ENCODE measurements at places on chromosomes 3 and 15.

DNA sequence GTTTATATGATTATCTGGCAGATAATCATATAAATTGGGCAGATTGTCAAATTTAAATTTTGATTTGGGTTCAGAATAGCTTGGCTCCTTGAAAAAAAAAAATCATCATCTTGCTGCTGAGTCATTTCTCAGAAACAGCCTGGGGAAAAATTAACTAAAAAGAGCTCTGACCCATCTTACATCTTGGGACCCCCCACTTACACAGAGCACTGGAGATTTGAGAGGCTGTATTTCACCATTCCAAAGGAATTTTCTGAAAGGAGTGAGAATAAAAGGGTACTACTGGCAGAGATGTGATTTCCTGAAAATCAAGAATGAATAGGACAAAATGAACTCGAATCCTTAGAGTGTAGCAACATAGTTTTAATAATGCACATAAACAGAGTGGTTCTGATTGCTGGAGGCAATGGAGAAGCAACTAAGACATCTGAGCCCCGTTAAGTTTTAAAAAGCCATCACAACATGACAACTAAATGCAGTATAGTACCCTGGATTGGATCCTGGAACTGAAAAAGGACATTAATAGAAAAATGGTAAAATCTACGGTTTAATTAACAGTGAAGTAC lies 97.5 kb downstream of the RFTN1 start:
- H3K27ac ChIP-seq, result peak overlapping the region; percentile 62
- no peaks in the 10 kb centered on the region for H3K27me3 ChIP-seq
- DNase-seq, result no peak
- H3K36me3 ChIP-seq, result peaks cover 88% of the 10 kb centered on the region
- H3K4me1 ChIP-seq, result peaks cover 96% of the 10 kb centered on the region

- peaks cover 18% of the 10 kb centered on the region for H3K27me3 ChIP-seq
- no peaks in the 10 kb centered on the region for H3K4me1 ChIP-seq
- DNase-seq, result no peak
- no peaks in the 10 kb centered on the region for H3K36me3 ChIP-seq
- H3K27ac ChIP-seq, result no peak overlapping the region
Observed at GRCh38 chr15:82699726-82700125, 9.9 kb downstream of the AP3B2 start.

GRCh38 chr15:90412356-90413194 lies 24.5 kb downstream of the IQGAP1 start:
- peaks cover 40% of the 10 kb centered on the region for H3K36me3 ChIP-seq
- peak overlapping the region; percentile 42 for H3K27ac ChIP-seq
- H3K27me3 ChIP-seq, result no peaks in the 10 kb centered on the region
- DNase-seq, result peak; percentile 19

DNA sequence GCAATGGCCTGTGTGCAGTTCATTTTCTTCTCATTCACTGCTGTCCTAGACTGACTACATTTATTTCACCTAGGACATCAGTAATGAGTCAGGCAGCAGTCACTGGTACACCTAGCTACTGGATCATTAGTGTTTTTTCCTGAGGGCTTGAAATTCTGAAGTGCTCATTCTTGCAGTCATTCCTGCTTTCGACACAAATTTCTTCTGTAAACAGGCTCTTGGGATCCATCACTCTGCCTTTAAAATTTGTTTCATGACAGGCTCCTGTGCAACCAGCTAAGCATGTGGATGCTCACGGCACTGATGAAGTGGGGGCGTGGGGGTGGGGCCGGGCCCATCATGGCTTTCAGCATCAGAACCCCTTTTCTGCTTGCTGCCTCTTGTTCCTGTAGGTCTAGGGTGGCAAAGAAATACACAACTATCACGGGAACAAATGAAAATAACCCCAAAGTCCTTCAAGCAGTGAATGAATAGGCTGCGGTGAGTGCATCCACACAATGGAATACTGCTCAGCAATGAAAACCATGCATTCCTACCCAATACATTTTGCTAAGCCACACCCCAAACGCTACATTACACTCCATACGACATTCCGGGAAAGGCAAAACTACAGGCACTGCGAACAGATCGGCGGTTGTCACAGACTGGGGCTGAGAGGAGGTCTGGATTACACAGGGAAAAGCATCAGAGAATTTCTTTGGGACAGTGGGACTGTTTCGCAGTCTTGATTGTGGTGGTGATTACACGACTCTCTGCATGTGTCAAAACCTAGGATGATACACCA lies 9.3 kb upstream of the MELTF start:
- peaks cover 27% of the 10 kb centered on the region for H3K4me1 ChIP-seq
- peaks cover 20% of the 10 kb centered on the region for H3K27me3 ChIP-seq
- H3K27ac ChIP-seq, result no peak overlapping the region
- H3K4me3 ChIP-seq, result no peak overlapping the region
- DNase-seq, result no peak

GRCh38 chr15:34332553-34333120 lies 4.9 kb downstream of the SLC12A6 start:
- peaks cover 28% of the 10 kb centered on the region for H3K36me3 ChIP-seq
- peak overlapping the region; percentile 0 for H3K4me3 ChIP-seq
- H3K27me3 ChIP-seq, result no peaks in the 10 kb centered on the region
- DNase-seq, result no peak

DNA sequence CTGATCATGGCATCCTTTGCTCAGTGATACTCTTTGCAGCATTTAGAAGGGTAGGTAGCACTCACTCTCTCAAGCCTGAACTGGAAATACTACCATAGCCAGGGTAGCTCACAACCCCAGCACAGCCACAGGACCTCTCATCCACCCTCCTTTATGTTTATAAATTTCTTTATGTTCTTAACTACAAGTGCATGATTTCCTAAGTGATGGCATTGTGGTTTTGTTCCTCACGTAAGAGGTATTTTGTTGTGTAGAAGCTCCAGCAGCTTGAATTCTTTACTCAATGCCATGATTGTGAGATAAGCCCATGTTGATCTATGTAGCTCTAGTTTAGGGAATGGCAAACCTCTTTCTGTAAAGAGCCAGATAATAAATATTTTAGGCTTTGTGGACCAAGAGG lies 7.9 kb upstream of the RTP3 start:
- H3K27ac ChIP-seq, result no peak overlapping the region
- no peaks in the 10 kb centered on the region for H3K36me3 ChIP-seq
- no peak overlapping the region for H3K4me3 ChIP-seq
- peaks cover 5% of the 10 kb centered on the region for H3K27me3 ChIP-seq
- peaks cover 18% of the 10 kb centered on the region for H3K4me1 ChIP-seq

- H3K36me3 ChIP-seq, result no peaks in the 10 kb centered on the region
- no peak for DNase-seq
- H3K4me1 ChIP-seq, result peaks cover 4% of the 10 kb centered on the region
- H3K27me3 ChIP-seq, result no peaks in the 10 kb centered on the region
- H3K27ac ChIP-seq, result no peak overlapping the region
Observed at GRCh38 chr15:34065941-34066340, 26.9 kb upstream of the AVEN start.

DNA sequence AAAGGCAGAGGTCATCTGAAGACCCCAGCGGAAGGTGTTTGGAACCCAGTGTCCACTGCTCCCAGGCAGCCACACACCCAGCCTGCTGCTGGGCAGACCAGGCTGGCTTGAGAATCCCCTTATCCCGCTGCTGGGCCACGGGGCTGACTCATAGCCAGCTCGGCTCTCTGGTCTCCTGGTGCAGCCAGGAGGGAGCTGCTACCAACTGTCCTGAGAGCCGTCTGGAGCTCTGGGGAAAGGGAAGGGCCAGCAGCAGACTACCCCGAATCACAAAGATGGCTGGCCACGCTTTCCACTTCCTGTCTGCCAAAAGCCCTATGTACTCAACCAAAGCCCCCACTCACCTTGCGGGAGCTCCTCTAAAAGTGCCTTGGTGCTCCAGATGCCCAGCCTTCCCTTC lies 38.3 kb downstream of the WHAMM start:
- no peak overlapping the region for H3K4me3 ChIP-seq
- peak overlapping the region; percentile 68 for H3K27ac ChIP-seq
- no peaks in the 10 kb centered on the region for H3K27me3 ChIP-seq
- DNase-seq, result no peak
- peaks cover 63% of the 10 kb centered on the region for H3K4me1 ChIP-seq

GRCh38 chr3:58325525-58325992 lies 7.1 kb upstream of the PXK start:
- no peaks in the 10 kb centered on the region for H3K27me3 ChIP-seq
- H3K27ac ChIP-seq, result peak overlapping the region; percentile 93
- peaks cover 76% of the 10 kb centered on the region for H3K4me1 ChIP-seq
- H3K36me3 ChIP-seq, result peaks cover 9% of the 10 kb centered on the region

DNA sequence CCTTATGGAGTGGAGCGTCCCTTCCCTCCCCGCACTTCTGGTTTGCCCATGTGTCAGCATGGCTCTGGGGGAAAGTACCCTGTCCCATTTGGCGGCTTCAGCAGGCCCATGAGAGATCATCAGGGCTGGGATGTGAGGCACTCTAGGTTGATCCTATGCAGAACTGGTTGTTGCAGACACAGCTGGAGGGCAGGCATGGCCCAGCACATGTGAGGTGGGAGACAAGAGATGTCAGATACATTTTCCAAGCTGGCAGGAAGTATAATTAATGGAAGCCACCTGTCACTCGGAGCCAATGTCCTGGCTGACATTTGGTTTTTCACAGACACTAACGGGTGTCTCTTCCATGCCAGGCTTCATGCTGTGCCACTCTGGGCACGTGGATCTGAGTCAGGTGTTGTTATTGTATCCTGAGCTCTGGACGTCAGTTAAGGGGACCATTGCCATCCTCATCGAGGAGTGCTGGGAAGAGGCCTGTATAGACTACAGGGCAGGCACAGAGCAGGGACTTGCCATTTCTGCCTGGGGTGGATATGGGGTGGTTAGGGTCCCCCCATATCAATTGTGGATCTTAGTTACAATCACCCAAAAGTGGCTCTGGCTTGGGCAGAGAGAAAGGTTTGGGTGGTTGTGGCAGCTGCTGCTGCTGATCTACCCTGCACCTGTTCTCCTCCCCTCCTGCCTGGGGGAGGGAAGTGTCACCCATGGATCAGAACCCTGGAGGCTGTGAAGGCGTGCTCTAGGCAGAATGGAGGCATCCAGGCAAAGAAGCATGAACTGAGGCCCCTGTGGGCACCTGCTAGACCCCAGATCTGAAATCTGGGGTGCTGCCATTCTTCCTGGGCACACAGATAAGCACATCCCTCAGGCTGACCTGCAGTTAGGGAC lies 140.7 kb downstream of the FBLN2 start:
- no peak overlapping the region for H3K27ac ChIP-seq
- H3K27me3 ChIP-seq, result peaks cover 19% of the 10 kb centered on the region
- DNase-seq, result no peak
- H3K4me1 ChIP-seq, result no peaks in the 10 kb centered on the region
- H3K4me3 ChIP-seq, result no peak overlapping the region
- H3K36me3 ChIP-seq, result no peaks in the 10 kb centered on the region

- H3K4me3 ChIP-seq, result no peak overlapping the region
- no peaks in the 10 kb centered on the region for H3K36me3 ChIP-seq
- DNase-seq, result no peak
- H3K4me1 ChIP-seq, result peaks cover 17% of the 10 kb centered on the region
- H3K27ac ChIP-seq, result no peak overlapping the region
Observed at GRCh38 chr15:58525991-58526421, 94.2 kb downstream of the LIPC start.

GRCh38 chr3:59310736-59311135 lies 260.9 kb upstream of the CFAP20DC start:
- H3K27me3 ChIP-seq, result no peaks in the 10 kb centered on the region
- H3K4me3 ChIP-seq, result no peak overlapping the region
- H3K36me3 ChIP-seq, result no peaks in the 10 kb centered on the region

DNA sequence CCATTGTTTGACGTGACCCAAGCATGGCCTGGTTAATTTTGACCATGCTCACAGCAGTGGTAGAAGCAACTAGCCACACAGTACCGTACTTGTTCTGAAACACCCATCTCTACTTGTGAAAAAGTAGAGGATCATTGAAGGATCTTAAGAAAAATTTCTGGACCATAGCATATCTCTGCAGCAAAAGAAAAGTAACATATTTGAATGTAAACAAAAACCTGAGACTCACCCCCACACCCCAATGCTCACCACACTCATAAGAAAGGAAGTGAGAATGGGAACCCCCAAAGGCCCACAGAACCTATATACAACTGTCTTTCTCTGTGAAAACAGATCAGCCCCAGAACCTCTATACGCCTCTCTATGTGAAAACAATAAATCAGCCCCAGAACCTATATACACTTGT lies 33.8 kb upstream of the TFRC start:
- H3K4me3 ChIP-seq, result no peak overlapping the region
- H3K27me3 ChIP-seq, result no peaks in the 10 kb centered on the region
- no peak overlapping the region for H3K27ac ChIP-seq
- H3K36me3 ChIP-seq, result no peaks in the 10 kb centered on the region
- H3K4me1 ChIP-seq, result peaks cover 28% of the 10 kb centered on the region

DNA sequence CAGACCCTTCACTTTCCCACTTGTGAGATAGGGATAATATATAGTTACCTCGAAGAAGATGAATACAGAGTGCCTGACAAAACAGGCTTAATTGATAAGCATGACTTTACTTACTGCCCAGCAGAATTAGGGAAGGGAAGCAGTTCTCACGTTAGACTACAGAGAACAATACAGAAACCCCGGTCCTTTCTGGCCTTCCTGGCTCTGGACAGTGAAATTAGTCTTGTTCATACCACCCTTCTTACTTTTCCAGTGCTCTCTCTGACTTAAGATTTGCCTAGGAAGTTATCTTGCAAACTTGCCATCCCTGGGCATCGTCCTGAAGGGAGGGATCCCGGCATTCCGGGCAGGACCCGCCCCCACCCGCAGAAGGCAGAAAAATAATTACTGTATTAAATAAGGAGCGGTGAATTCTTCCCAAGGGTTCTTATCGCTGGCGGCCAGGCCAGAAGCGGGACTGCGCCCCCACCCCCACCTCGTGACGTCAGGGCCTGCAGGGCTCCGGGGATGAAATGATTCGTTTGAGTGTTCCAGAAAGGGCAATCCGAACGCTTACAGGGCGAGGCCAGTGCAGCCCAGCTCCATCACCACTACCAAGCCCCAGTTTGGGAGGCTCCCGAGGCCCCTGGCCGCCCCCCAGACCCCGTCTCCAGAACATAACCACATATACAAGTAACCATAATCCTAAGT lies 8.4 kb downstream of the SOX2 start:
- DNase-seq, result no peak
- H3K36me3 ChIP-seq, result no peaks in the 10 kb centered on the region
- H3K27ac ChIP-seq, result no peak overlapping the region
- peaks cover 2% of the 10 kb centered on the region for H3K4me1 ChIP-seq

DNA sequence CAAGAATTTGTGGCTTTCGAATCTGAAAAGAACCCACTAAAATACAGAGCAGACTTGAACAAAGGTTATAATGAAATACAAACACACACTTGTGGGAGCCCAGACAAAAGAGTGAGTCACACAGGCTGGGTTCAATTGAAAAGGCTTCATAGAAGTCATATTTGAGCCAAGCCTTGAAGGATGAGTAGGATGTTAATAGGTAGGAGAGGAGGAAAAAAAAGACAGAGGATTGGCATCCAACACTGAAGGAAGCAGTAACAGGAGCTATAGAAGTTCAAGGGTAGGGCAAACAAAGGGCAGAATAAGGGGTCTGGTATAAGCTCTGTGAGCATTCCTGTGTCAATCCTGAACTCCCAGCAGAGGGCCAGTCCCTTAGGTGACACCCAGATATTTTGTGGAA lies 325.4 kb downstream of the FOXP1 start:
- H3K4me1 ChIP-seq, result peaks cover 33% of the 10 kb centered on the region
- peak overlapping the region; percentile 57 for H3K27ac ChIP-seq
- H3K4me3 ChIP-seq, result no peak overlapping the region
- no peak for DNase-seq
- no peaks in the 10 kb centered on the region for H3K27me3 ChIP-seq
- peaks cover 43% of the 10 kb centered on the region for H3K36me3 ChIP-seq

Measured in stimulated activated naive B cell treated with anti-CD40 and anti-IgM and Interleukin-4, amounts not matched to agents 10 μg/mL and 1 μg/mL and 100 μg/mL, for 72 hours (primary cell).